Endodermal cell (in vitro differentiated cells): ENCODE measurements at places on chromosomes 2 and 18. TPM values are rescaled to one million over a fixed set of nuclear protein-coding genes. Genes with fewer than 3 reads are reported as not detected.

GRCh38 chr2:43100883-43101662 is 125.3 kb downstream of the ZFP36L2 start:
- peak; percentile 83 for DNase-seq

GRCh38 chr2:55120634-55121359 is 70.5 kb upstream of the RTN4 start:
- no peak for DNase-seq

Gene DTNA
- total RNA-seq = 48.5 to 167 TPM (median 51.6 TPM) in 3 replicates

Gene MYL1
- total RNA-seq = not detected in 2 replicates

DNA sequence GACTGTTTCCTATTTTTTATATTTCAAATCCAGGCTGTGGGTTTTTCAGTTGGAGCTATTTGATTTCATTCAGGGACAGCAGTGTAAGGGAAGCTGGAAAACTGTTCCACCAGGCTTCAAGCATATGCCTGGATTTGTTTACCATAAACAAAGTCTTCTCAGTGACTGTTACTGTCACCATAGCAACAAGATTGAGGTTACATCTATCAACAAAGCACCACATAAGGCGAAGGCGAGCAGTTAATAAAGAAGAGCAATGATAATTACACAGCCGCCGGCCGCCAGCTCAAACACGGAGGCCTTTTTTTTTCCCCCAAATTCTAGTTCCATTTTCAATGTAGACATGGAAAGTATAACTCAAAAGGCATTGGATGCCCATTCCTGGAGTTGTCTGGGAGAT is 553.7 kb upstream of the SYT4 start:
- no peak for DNase-seq

DNA sequence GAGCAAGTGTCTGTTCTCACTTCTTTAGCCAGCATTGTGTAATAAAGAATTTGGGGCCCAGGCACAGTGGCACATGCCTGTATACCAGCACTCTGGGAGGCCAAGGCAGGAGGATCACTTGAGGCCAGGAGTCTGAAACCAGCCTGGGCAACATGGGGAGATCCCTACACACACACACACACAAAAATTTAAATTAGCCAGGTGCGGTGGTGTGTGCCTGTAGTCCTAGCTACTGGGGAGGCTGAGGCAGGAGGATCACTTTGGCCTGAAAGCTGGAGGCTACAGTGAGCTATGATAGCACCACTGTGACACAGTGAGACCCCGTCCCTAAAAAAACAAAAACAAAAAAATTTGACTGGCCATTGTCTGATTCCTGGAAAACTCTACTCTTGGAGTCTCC is 8.3 kb downstream of the REV1 start:
- DNase-seq = no peak

Gene FOXI3
- total RNA-seq = 0.16 to 1.4 TPM (median 0.93 TPM) in 3 replicates

- no peak for DNase-seq
Observed at GRCh38 chr2:106063181-106063580, 130.9 kb downstream of the UXS1 start.

DNA sequence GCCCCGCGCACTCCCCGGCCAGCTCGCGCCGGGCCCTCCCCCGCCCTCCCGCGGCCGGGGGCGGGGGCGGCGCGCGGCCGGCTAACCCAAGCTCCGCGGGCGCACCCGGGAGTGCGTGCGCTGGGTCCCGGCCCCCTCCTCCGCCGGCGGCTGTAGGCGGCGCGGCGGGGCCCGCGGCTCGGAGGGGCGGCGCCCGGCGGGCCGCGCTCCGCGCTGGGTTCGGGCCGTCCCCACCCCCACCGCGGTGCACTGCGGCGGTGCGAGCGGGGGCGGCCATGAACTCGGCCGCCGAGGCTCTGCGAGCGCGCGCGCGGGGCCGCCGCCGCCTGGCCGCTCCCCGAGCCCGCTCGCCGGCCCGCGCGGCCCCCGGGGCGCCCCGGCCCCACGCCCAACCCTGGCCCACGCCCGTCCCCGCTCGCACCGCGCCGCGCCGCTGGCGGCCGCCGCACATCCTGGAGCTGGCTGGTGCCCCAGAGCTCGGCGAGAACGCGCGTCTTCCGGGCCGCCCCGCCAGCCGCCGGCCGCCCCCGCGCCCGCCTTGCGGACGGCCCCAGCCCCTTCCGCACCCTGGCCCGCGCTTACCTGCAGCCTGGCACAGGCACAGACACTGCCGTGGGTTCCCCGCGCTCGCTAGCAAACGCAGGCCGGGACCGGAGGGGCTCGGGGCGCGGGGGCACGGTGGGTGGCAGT is at the start of gene ZBTB14:
Gene ZBTB14 (minus strand): TSS at position 496 of the 690 bp plus-strand sequence. CDS start 2,480 bp downstream, outside the sequence.
- peak; percentile 79 for DNase-seq

DNA sequence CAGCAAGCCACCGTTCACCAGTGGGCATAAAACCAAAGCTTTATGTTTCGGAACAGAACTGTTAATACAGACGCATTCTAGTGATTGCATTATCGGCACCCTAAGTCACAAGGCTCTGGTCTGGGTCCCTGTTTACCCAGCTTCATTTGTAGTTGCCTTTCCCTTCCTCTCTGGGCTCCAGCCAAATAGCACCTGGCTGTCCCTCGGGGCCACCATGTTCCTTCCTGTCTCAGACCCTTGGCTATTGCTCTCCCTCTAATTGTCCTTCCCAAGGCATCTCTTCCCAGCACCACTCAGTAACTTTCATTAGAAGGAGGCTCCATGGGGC is 75.3 kb downstream of the SDC1 start:
- DNase-seq = peak; percentile 36

GRCh38 chr2:157790780-157791179 is 85.3 kb downstream of the ACVR1 start:
- no peak for DNase-seq

DNA sequence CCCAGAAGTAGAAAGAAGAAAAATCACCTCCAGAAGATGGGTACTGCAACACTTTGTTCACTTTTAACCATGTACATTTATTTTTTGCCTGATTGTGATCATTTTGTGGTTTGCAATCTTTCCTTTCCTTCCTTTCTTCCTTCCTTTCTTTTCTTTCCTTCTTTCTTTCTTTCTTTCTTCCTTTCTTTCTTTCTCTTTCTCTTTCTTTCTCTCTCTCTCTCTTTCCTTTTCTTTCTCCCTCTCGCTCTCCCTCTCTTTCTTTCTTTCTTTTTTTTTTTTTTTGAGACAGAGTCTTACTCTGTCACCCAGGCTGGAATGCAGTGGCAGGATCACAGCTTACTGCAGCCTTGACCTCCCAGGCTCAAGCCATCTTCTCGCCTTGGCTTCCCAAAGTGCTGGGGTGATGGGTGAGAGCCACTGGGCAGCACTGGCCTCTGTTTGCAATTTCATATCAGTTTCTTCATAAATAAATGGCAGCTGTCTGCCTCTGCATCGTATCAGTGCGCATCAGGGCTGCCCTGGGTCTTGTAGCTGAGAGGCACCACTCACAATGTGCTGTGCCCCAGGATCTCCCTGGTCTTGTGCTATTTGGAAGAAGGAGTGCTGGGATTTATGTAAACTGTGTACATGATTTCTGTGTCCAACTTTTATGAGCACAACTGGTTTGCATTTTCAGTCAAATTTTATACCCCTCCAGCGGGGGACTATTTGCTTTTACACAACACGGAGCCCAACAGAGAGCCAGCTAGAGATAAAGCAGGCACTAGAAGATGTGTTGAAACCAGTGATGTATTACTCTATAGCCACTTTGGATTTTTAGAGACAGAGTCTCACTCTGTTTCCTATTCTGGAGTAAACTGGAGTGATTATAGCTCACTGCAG is 6.9 kb upstream of the LIMS2 start:
- no peak for DNase-seq

Gene SERPINB3
- total RNA-seq = 0.25 TPM in 1 of 2 replicates, not detected in the other

GRCh38 chr2:57885742-57886141 is 160.9 kb upstream of the VRK2 start:
- no peak for DNase-seq

Gene DAW1
- 0.27 to 0.93 TPM in 2 of 3 replicates, not detected in the other for total RNA-seq

Gene ACOXL
- total RNA-seq = 8.9 to 11.7 TPM (median 10.7 TPM) in 3 replicates

- no peak for DNase-seq
Observed at GRCh38 chr2:70977605-70978205, 725 bp upstream of the ANKRD53 start.

DNA sequence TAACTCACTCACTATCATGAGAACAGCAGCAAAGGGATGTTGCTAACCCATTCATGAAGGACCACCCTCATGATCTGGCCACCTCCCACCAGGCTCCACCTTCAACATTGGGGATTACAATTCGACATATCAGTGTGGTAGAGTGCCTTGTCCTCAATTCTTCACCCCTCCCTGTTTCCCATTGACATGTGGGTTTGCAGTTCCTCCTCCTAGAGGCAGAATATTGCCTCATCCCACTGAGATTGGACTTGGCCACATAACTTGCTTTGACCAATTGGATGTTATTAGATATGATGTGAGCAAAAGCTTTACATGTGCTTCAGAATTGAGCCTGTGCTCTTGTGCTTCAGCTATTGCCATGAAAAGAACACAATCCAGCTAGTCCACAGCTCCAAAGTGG is 217.0 kb upstream of the CXCR4 start:
- DNase-seq = no peak

Gene ACYP2
- total RNA-seq = 7.3 to 9.2 TPM (median 8.6 TPM) in 3 replicates

DNA sequence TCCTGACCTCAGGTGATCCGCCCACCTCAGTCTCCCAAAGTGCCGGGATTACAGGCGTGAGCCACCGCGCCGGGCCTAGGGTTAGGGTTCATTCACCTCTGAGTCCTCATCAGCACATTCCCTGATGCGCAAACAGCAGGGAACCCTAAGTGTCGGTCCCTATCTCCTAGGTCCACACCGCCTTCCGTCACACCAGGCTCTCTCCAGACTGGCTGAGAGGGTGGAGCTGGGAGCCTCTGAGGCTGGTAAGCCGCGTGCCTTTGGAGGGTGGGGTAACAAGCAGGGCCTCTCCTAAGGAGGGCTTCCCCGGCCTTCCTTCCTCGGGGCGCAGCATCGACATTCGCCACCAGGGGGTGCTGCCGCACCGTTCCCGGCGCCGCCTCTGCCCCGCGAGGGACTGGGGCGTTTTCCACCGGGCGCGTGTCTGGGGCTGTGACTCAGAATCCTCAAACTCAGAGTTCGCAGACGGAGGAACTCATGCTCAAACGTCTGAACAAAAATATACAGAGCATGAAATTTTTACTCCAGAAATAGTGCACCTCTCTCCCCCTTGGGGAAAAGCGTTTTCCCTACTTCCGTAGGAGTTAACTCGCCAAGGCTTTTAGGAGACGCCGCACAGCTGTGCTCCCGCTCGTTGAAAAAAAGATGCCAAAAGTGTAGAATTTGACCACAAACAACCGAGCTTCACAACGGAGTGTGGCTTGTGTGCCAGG is 63.9 kb upstream of the ASAP2 start:
- DNase-seq = peak; percentile 97

- DNase-seq = no peak
Observed at GRCh38 chr2:26852405-26853306, 4.7 kb downstream of the DPYSL5 start.

DNA sequence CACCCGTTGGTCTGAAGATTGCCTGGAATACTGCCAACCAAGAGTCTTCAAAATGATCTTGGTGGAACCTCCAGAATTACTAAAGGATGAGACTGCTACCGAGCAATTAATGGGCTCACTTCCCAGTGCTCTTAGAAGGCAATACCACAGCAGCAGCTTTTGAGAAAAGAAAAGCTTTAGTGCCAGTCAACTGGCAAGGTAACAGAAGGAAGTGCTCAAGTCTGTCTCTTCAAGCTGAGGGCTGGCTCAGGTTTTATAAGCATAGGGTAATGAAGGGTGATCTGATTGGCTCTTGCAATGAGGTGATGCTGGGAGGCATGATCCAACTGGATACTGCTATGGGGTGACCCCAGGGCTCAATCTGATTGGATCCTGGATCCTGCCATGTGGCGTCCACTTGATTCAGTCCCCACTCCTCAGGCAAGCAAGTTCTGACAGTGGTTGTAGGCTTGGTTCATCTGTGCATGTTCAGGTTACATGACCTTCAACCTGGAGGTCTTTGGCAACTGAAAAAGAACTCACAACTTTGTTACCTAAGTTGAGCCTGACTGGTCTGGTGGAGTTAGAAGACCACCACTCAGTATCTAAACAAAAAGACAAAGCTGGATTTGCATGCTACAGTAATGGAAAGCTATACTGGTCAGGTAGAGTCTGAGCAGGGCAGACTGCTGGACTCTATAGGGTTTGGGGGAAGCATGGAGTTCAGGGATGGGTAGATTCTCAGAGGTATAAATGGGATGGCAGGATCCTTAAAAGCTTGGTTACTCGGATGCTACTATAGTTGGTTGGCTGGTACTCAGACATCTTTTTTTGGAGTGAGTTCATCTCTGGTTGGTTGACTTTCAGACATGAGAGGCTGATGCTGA is 14.0 kb upstream of the RIF1 start:
- no peak for DNase-seq

- DNase-seq = no peak
Observed at GRCh38 chr18:27856820-27857219, 320.1 kb downstream of the CDH2 start.

DNA sequence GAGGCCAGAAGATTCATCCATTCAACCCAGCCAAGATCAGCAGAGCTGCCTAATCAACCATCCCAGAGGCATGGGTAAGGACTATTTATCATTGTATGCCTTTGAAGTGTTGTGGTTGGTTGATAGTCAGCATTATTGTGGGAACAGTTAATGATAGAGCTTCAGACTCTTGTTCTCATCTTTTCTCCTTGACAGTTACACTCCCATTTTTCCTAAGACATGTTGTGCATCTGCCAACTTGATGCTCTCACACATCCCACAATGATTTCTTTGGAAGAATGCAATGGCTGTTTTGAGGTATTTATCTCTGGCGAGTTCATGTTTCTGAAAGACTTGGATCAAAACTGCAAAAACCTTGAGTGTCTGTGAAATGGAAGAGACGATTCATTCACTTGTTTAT is 55.4 kb downstream of the FASTKD2 start:
- DNase-seq = no peak

Gene FECH
- 21.5 to 37.5 TPM (median 31.7 TPM) in 3 replicates for total RNA-seq

DNA sequence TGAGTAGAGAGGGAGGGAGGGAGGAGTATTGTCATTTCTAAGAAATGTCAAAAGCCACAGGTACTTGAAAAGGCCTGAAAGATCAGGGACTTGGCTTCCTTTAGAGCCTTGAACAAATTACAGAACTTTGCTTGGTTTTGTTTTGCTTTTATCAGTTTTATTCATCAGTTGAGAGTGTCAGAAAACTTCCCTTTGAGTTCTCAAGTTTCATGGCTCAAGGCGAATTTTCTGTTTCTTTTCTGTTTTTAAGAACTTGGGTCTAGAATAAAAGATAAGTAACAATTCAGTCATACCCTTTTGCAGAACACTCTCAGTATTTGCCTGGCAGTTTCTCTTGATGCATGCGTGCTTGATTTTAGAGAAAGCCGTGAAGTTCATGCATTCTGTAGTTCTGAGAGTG is 531.9 kb downstream of the PARD3B start:
- DNase-seq = no peak

- peak; percentile 53 for DNase-seq
Observed at GRCh38 chr2:241849616-241850543, 8.8 kb downstream of the PDCD1 start.

Gene FEV
- total RNA-seq = not detected in 2 replicates

- no peak for DNase-seq
Observed at GRCh38 chr2:196516564-196516963, 123.0 kb upstream of the CCDC150 start.

Gene PAX3
- 0.11 TPM in 1 of 2 replicates, not detected in the other for total RNA-seq
